ENCODE measurements at places on chromosomes 2 and 18.
A peak's percentile ranks its signal among the peaks of the same experiment; 100 is the strongest.

- DNase-seq: no peak
Observed at GRCh38 chr2:95354925-95355324, 47.6 kb upstream of the FAHD2A start.

- no peak for DNase-seq
Observed at GRCh38 chr18:8212896-8213780, 396.1 kb upstream of the RAB12 start.

DNA sequence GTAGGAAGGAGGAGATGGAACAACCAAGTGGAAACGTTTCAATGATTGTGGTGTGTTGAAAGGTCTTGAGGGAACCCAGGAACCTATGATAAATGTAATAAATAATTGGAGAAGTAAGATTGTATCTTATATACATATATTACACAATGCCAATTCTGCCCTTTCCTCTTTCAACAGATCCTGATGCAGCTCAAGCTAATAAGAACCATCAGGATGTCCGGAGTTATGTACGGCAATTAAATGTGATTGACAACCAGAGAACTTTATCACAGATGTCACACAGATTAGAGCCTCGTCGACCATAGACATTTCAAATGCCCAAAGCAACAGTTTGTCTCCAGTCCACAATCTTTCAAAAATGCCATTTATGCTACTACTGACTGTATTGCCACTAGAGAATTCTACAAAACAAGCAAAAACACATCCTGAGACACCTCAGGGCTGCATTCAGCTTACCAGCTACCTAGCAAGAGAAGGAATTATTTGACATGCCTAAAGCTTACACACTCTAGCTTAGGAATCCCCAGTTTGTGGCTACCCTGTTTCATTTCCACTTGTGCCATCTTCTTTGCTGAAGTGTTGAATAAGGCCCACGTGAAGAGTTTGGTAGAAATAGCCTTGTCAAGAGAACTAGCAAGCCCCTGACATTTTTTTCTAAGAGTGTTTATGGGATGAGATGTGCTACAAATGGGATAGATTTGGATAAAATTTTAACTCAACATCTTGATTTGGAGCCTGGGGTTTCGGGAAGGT is 24.0 kb upstream of the MAP3K20 start:
- DNase-seq: no peak

- DNase-seq: no peak
Observed at GRCh38 chr2:221822416-221822815, 250.3 kb upstream of the EPHA4 start.

DNA sequence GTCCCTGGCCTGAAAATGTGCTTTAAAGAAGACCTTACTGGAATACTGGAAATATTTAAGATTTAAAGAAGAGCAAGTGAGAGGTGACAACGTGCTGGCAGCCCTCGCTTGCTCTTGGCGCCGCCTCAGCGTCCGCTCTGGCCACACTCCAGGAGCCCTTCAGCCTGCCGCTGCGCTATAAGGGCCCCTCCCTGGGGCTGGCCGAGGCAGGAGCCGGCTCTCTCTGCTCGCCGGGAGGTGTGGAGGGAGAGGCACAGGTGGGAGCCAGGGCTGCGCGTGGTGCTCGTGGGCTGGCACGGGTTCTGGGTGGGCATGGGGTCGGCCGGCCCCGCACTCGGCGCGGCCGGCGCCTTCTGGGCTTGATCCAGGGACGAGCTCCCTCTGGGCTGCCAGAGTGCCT is 2.9 kb upstream of the COQ10B start:
- DNase-seq: no peak

- DNase-seq: no peak
Observed at GRCh38 chr2:143263066-143263625, 133.9 kb downstream of the ARHGAP15 start.

DNA sequence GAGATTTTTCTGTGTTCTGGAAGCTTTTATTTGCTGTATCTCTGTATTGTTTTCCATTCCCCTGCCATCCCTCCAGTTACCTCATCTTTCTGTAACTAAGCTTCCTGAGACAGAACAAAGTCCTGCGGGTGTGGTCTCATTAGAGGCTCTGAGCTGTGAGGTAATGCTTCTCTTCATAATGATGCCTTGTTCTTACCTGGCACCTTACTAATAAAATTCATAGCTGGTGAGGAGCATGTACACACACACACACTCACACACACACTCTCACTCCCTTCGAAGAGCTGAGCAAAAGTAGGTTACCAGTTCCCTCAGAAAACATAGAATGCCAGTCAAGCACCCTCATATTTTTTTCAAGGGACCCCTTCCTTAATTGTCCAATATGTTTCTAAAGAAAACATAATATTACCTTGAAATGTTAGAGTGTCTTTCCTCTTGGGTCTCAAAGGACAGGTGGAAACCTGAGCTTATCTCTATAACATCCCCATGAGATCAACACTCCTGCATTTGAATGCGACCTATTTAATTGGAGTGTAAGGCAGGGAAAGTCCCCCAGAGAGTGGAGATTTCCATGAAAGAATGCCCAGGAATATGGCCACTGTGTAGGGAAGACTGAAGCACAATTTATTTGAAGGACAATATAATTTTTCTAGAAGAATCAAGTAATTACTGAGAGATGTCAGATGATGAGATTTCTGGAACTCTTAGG is 161.6 kb upstream of the NCK2 start:
- DNase-seq: no peak

GRCh38 chr18:26342646-26343045 is 116.4 kb downstream of the TAF4B start:
- DNase-seq: no peak

DNA sequence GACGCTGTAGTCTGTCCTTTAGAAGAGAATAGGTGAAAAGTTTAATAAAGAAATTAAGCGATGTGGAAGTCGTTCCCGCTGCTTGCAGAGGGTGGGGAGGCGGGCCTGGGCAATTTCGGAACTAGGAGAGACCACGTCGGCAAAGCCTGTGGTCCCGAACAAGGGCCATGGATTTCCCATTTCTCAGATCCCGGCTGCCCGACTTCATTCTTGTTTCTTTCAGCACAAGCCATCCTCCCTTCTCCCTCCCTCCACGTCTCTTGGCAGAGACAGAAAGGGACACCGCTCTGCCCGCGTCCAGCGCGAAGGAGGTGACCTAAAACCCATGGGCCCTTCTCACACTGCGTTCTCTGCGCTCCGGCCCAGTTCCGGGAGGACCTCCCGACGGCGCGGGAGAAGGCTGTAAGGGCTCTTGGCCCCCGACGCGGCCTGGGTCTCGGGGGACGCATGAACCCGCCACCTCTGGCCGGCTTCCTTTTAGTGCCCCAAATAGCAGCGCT is 2.2 kb upstream of the BCL2L11 start:
- no peak for DNase-seq

GRCh38 chr2:61705625-61706024 is 148.2 kb downstream of the FAM161A start:
- DNase-seq: no peak

DNA sequence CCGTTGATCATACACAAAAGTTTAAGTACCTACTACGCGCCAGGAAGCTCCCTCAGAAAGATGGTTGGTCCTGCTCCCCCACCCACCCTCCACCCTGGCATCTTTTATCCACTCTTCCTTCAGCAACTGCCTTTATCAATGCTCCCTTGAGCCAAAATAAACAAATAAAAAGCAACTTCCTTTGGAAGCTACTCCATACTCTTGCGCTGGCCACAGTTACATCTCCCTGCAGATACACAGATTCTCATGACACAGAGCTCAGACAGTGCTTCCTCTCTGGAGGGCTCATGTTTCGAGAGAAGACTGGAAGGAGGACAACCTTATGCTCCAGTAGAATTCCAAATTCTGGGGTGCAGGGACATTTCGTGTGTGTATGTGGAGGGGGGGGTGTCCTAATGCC is 3.8 kb upstream of the STEAP3 start:
- DNase-seq: no peak

GRCh38 chr18:50559752-50560680 is at the start of gene MAPK4:
Gene MAPK4 (plus strand): TSS chr18:50560087. CDS start chr18:50663959, 103,872 bp downstream.
- DNase-seq: no peak

DNA sequence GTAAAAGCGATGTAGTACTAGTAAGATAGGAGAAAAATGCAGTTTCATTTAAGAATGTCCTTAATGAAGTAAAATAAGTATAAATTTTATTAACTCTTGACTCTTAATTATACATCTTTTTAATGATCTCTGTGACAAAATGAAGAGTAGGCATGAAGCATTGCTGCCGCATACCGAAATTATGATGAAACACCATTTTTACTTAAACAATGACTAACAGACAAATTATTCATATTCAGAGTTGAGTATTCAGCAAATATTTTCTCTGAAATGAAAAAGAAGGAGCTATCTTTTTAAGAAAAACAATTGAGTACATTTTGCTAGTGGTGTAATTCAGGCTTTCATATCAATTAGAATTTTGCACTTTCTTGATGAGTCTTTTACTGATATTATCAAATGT is 150.6 kb upstream of the DOCK10 start:
- DNase-seq: no peak

DNA sequence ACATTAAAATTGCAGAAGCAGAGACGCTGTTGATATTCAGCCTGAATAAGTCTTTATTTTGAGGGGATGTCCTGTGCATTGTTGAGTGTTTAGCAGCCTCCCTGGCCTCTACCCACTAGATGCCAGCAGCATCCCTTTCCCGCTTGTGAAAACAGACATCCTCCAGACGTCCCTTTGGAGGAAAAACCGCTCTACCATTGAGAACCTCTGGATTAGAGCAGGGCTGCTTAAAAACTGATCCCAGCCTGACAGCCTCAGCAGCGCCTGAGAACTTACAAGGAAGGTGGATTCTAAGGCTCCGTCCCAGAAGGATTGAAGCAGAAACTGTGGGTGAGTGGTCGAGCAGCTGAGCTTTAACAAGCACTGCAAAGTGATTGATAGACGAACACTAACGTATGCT is 349.7 kb downstream of the CYRIA start:
- DNase-seq: no peak

DNA sequence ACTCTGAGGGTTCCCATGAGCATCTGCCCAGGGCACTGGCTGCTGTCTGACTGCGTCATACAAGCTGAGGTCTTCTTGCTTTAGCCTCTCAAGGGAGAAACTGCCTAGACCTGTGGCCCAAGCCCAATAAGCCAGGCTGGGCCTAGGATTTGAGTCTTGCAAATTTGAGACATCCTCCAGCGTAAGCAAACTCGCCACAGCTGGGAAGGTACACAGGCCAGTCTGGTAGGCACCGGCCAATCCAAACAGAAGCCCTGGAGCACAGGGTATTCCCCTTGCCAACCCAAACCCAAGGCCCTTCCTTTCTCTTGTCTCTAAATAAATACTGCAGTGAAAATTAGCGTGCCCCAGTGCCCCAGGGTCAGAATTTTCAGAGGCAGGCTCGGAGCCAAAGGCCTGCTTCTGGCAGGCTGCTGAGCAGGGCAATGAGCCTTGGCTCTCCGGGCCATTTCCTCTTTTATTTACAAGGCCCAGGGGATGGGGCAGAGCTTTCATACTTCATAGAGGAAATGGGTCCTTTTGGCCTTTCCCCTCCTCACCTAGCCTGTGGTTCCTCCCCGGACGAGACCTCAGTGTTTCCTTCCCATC is 33.3 kb downstream of the POLR1A start:
- no peak for DNase-seq

DNA sequence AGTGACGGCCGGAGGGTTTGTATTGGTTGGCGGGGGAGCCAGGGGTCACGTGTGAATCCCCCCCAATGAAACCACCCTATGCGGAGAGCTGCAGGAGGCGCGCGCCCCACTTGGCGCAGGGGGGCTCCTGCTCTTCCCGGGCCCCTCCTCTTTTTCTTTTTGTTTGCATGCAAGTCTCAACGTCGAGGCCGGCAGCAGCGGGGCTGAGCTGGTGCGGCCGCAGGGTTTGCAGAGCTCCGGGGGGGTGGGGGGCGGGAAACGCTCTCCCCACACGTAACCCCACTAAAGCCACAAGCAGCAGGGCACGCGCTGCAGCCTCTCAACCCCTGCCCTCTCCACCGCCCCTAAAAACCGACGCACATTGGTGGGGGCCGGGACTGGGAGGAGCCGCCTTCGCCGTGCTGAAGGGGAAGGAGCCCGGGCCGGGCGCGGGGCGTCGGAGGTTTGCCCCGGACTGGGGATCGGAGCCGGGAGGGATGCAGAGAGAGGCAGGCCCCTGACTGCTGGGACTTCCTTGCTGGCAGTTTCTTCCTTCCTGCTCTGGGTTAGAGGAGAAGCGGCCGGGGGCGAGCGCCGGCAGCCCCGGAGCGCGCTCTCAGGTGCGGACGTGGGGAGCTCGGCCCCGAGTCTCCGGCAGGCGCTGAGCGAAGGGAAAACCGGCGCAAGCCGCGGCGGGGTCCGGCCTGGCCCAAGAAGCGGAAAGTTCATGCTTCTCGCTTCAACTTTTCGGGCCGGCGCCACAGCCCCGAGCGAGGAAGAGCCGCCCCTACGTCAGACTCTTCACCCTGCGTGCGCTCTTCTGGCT is 864 bp downstream of the LBH start:
- DNase-seq: peak; percentile 59

- DNase-seq: no peak
Observed at GRCh38 chr2:107334306-107334705, 448.3 kb upstream of the ST6GAL2 start.

DNA sequence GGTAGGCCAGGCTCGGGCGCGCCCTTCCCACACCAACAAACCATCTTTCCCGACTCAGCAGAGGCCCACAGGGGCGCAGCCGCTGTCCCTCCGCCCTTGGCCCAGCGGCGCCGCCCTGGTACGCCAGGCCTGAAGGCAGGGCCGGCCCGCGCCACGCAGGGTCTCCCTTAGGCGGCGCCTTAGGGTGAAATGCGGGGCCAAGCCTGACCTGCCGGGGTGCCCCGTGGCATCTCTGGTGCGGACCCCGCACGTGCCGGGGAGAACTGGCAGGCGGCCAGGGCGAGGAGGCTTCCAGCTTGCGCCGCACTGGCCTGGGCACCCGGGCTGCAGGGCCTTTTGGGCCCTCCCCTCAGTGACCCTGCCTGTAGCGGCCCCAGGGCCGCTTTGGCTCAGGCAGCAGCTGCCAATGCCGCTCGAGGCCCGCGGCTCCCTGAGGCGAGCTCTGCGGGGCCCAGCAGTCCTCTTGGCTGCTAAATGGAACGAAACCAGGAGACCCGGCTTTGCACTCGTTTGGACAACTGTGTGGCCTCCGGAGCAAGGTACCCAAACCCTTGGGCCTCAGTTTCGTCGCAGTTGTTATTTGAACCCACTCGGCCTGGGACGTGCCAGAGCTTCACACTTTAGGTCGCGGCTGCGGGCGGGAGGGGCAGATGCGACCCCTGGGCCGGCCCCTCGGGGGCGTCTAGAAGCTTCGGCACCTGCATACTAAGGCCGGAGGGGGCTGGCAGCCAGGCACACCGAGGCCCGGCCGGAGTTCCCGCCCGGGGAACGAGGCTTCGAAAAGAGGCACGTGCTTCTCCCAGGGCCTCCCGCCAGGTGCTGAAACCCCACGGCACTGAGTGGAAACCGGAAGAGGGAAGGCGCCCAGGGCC is 8.5 kb downstream of the OTX1 start:
- DNase-seq: no peak

Data from stimulated activated CD8-positive, alpha-beta memory T cell treated with anti-CD3 and anti-CD28 coated beads, Interleukin-7, amount 100 ng/mL, for 1 hour (primary cell).